ENCODE measurements at places on chromosomes 13 and 19.

- no peak for DNase-seq
Observed at GRCh38 chr13:77429320-77430142, 102.6 kb upstream of the MYCBP2 start.

DNA sequence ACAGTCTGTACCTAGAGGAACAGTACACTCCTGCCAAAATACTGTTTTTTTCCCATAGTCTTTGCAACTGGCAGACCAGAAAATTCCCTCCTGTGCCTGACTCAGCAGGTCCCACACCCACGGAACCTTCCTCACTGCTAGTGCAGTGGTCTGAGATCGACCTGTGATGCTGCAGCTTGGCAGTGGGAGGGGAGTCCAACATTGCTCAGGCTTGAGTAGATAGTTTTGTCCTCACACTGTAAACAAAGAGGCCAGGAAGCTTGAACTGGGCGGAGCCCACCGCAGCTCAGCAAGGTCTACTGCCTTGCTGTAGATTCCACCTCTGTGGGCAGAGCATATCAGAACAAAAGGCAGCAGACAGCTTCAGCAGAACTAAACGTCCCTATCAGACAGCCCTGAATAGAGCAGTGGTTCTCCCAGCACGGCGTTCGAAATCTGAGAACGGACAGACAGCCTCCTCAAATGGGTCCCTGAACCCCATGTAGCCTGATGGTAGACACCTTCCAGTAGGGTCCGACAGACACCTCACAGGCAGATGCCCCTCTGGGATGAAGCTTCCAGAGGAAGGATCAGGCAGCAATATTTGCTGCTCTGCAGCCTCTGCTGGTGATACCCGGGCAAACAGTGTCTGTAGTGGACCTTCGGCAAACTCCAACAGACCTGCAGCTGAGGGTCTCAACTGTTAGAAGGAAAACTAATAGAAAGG lies 92.7 kb downstream of the SUCLA2 start:
- DNase-seq, result no peak

GRCh38 chr19:45137179-45137761 lies 23.5 kb downstream of the NKPD1 start:
- peak; percentile 80 for DNase-seq

DNA sequence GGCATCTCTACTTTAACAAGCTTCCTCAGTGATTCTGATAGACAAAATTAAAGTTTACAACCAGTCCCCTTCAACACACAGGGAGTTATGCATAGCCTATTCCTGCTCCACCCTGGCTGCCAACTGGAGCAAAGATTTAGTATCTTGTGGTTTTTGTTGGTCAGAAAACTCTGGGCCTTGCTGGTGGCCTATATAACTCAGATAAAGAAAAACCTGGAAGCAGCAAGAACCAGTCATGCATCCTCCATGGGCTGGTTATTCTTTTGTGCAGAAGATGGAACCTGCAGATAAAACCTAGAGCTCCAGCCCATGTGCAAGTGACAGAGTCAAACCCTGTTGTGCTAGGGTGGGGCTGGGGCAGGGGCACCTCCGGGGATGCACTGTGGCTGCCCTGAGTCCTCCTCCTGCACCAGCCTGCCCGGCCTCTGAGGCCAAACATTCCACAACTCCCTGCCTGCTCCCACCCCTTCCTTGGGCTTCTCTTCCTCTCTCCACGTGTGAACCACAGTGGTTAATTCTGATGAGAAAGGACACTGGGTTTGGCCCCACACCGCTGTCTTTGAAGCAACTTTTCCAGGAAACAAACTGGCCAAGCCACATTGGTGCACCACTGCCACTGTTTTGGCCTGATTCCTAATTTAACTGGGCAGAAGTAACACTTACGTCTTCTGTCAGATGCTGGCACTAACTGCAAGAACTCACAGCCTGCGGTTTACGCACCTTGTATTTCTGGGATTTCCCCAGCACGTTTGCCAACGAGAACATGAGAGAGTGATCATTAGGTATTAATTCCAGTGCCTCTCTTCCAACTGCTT lies 23.3 kb upstream of the GGACT start:
- DNase-seq, result no peak

GRCh38 chr19:28168557-28168956 lies 1044.4 kb downstream of the UQCRFS1 start:
- DNase-seq, result no peak

DNA sequence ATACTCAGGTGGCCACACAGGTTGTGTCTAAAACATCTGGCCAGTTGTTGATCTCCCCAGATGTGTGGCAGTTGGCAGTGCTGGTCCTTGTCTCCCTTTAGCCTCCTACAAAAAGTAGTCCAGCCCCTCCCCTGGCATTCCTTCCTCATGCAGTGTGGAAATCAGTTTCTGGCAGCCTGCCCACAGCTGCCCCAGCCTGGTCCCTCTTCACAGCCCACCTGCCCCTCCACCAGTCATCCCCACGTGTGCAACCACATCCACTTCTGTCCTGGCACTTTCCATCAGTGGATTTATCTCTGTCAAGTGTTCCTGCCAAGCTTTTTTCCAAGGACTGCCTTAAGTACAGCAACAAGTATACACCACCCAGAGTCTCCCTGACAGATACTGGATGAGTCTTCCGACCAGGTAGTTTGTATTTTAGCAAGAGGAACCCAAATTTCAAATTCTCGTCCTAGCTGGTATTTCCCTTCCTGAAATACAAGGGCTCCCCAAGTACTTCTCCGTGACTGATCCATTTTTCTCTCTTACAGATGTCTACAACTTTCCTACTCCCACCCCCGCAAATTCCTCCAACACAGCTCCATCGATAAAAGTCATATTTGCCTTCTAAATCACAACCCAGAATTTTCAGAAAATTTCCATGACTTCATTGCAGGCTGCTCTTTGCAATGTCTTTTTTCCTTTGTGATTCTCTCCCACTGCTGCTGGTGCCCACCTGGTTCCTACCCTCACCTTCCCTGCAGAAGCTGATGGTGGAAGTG lies 313.5 kb downstream of the FOXO1 start:
- DNase-seq, result no peak

GRCh38 chr19:54616821-54617560 lies 13.3 kb upstream of the LILRB1 start:
- no peak for DNase-seq

DNA sequence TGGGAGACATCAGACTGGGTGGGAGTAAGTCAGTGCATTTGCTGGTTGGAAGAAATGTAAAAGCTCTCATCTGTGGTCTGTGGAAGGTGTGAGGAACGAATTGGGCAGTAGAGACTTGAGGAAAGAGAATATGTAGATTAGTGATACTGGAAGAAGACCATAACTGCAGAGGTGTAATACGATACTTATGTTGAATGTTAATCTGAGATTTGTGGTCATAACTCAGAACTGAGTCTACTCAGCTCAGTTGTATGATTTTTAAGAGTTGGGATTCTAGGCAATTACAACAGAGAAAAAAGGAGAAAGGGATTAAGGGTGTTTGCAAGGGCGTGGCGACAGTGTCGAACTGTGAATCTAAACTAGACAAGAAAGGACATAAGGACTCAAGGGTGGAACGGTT lies 3.2 kb upstream of the IL17D start:
- DNase-seq, result no peak

DNA sequence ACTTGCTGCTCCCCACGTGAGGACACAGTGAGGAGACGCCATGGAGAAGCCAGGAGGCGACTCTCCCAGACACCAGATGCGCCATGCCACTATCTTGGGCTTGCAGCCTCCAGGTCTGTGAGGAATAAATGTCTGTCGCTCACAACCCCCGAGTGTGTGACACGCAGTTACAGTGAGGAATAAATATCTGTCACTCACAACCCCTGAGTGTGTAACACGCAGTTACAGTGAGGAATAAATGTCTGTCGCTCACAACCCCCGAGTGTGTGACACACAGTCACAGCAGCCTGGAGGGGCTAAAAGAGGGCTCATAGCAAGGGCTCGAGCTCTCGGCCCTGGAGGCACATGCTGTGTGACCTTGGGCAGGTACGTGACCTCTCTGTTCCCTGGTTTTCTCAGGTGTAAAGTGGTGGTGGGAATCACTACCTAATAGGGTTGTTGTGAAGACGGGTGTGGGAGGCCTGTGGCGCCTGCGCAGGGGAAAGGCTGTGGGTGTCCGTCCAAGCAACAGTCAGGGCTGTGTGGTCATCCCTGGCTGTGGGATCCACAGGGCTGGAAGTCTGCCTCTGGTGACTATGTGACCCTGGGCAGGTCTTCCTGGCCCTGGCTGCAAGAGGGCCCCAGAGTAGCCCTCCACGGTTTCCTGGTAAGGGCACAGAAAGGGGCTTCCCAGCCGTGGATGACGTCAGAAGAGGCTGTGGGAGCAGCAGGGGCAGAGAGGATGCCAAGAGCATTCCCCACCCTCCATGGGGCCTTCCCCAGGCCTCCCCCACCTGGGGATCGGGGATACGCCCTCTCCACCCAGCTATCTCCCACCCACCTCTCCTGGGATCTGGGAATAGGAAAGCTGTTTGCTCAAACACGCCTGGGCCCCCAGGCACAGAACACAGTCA lies 77.7 kb downstream of the C1QTNF9 start:
- DNase-seq, result no peak

- peak; percentile 84 for DNase-seq
Observed at GRCh38 chr19:5578097-5578846, 10.5 kb upstream of the TINCR start.

- DNase-seq, result no peak
Observed at GRCh38 chr19:45142726-45143110, 18.1 kb downstream of the NKPD1 start.

DNA sequence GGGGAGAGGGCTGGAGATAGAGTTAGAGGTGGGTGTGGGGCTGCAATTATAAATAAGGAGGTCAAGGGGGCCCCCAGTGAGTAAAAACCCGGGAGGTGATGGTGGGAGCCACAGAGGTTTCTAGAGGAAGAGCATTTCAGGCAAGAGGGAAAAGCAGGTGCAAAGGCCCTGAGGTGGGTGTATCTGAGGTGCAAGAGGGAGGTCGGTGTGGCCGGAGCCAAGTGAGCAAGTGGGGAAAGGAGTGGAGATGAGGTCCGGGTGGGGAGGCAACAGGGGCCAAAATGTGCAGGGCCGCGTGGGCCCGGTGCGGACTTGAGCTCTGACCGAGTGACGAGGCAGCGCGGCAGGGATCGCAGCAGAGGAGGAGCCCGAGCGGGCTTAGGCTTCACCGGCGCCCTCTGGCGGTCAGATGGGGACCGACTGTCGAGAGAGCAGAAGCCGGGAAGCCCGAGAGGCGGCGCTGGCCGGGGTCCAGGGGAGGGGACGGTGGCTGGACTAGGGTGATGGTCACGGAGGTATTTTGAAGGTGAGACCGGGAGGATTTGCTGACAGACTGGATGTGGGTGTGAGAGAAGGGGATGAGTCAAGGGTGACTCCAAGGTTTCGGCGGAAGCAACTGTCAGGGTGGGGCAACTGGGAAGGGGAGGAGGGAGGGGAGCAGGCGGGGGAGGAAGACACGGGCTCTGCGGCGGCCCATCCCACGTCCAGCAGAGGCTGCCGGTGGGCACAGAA lies 17.7 kb upstream of the SPACA4 start:
- peak; percentile 93 for DNase-seq

GRCh38 chr19:44792281-44792680 lies 14.6 kb downstream of the CBLC start:
- DNase-seq, result no peak

- no peak for DNase-seq
Observed at GRCh38 chr13:27370305-27370872, 54.0 kb upstream of the GTF3A start.

GRCh38 chr13:45142440-45143345 lies 22.4 kb downstream of the GTF2F2 start:
- no peak for DNase-seq

DNA sequence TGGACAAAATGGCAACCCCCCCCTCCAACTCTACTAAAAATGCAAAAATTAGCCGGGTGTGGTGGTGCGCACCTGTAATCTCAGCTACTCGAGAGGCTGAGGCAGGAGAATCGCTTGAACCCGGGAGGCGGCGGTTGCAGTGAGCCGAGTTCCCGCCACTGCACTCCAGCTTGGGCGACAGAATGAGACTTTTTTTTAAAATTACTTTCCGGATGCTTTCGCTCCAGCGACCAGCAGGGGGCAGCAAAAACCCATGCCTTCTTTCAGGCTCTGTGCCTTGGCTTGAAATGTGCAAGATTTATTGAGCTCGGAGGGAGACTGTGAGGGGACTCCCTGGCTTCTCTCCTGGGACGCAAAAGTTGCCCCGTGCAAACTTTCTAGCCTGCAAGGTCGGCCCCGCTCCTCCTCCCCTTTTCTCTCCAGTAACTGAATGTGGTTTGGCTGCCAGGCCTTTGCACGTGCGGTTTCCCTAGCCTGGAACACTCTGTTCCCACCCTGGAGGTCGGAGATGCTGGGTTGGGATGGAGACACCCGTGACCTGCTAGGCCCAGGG lies 61.4 kb upstream of the NFIC start:
- peak; percentile 63 for DNase-seq

DNA sequence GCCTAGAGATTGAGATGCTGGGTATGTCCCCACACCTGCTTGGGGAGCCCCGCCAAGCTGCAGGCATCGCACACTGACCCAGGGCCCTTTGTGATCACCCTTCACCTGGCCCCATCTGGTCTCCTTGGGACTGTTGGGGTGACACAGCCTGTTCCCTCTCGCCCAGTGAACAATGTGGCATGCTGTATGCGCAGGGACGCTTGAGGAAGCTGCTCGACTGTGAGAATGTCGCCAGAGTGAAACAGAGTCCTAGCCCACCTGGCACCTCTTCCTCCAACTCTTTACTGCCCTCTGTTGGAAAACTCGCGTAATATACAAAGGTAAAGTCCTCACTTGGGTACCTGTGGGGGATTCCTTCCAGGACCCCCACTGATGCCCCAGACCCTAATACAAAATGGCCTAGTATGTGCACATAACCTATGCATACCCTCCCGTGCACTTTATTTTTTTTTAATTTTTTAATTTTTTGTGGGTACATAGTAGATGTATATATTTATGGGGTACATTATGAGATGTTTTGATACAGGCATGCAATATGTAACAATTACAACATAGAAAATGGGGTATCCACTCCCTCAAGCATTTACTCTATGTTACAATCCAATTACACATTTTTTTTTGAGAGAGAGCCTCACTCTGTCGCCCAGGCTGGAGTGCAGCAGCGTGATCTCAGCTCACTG lies 9.0 kb downstream of the BLOC1S3 start:
- DNase-seq, result no peak

DNA sequence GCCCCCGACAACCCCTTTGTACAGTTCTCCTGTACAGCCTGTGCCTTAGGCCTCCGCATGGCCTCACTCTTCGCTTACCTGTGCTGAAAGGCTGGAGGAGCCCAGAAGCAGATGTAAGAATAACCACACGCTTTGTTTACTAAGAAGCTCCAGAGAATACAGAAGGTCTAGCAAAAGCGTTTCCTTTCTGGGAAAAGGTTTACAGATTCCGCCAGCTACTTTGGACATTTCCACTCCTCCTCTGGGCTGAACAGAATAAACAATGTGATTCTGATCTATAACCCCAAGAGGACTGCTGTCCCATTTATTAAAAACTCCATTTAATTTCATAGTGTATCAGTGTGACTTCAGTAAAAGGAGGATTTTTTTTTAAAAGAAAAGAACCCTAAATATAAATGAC lies 339.2 kb downstream of the DNAJC15 start:
- DNase-seq, result no peak

DNA sequence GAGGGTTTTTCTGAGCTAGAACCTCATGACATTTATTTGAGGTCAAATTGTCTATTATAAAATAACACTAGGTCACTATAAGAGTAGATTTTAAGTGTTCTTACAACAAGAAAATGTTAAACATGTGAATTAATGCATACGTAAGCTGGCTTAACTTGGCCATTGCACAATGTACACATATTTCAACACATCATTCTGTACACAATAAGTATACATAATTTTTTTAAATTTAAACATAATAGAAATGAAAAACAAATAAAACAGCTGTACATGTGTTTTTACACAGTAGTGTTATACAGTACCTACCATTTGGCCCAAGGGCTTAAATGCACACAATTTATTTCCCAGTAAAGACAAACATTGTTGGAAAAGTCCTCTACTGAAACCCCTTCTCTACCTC lies 269.9 kb downstream of the DACH1 start:
- DNase-seq, result no peak

- DNase-seq, result no peak
Observed at GRCh38 chr19:42140125-42140754, 8.0 kb upstream of the POU2F2 start.

Data from GM12892 (cell line).